A375 (cell line): ENCODE measurements at places on chromosomes 2 and 18. TPM values are rescaled to one million over a fixed set of nuclear protein-coding genes. Genes with fewer than 3 reads are reported as not detected.

LCT gene
- total RNA-seq = 0.04 and 0.08 TPM in 2 replicates

C2orf80 gene
- not detected in 2 replicates for total RNA-seq

XIRP2 gene
- 0.08 TPM in 1 of 2 replicates, not detected in the other for total RNA-seq

STK17B gene
- 8.1 and 8.5 TPM in 2 replicates for total RNA-seq

CD28 gene
- 0.19 and 0.80 TPM in 2 replicates for total RNA-seq

GAREM1 gene
- 2.2 and 2.5 TPM in 2 replicates for total RNA-seq

MAP3K19 gene
- not detected in 2 replicates for total RNA-seq

C2orf15 gene
- total RNA-seq = 0.13 and 0.41 TPM in 2 replicates

LRRTM1 gene
- total RNA-seq = not detected in 2 replicates

CENPA gene
- 21.2 and 27.1 TPM in 2 replicates for total RNA-seq

ZDBF2 gene
- 10.5 and 11.1 TPM in 2 replicates for total RNA-seq

PHLPP1 gene
- 8.8 and 9.0 TPM in 2 replicates for total RNA-seq

MAB21L4 gene
- not detected in 2 replicates for total RNA-seq

FOXI3 gene
- total RNA-seq = 0.08 TPM in 1 of 2 replicates, not detected in the other

CAVIN2 gene
- 0.27 TPM in 1 of 2 replicates, not detected in the other for total RNA-seq

AQP12A gene
- total RNA-seq = not detected in 2 replicates

ACMSD gene
- not detected in 2 replicates for total RNA-seq

CD8B2 gene
- not detected in 2 replicates for total RNA-seq

SP140 gene
- total RNA-seq = 0.32 TPM in 1 of 2 replicates, not detected in the other

FBXO48 gene
- 0.23 and 0.34 TPM in 2 replicates for total RNA-seq

GLI2 gene
- 4.7 and 12.9 TPM in 2 replicates for total RNA-seq

SLC9A2 gene
- 0.03 TPM in 1 of 2 replicates, not detected in the other for total RNA-seq

EVA1A gene
- 35.2 and 37.8 TPM in 2 replicates for total RNA-seq

LIMS4 gene
- 0.19 and 0.90 TPM in 2 replicates for total RNA-seq

GPR148 gene
- total RNA-seq = not detected in 2 replicates

REG3A gene
- not detected in 2 replicates for total RNA-seq

ITGA4 gene
- 30.0 and 31.6 TPM in 2 replicates for total RNA-seq

SERPINB12 gene
- total RNA-seq = not detected in 2 replicates

CYP26B1 gene
- total RNA-seq = 1.6 and 2.3 TPM in 2 replicates

IL1F10 gene
- total RNA-seq = not detected in 2 replicates

TBC1D8 gene
- total RNA-seq = 31.8 and 34.0 TPM in 2 replicates

SH3YL1 gene
- 7.3 and 10.7 TPM in 2 replicates for total RNA-seq

FZD7 gene
- total RNA-seq = 13.5 and 14.6 TPM in 2 replicates

ASB18 gene
- total RNA-seq = not detected in 2 replicates

TMEM18 gene
- total RNA-seq = 43.2 and 44.5 TPM in 2 replicates

TTR gene
- not detected in 2 replicates for total RNA-seq

C1QL2 gene
- total RNA-seq = not detected in 2 replicates

HOXD10 gene
- total RNA-seq = 0.80 and 1.9 TPM in 2 replicates

ASXL3 gene
- not detected in 2 replicates for total RNA-seq

MEIS1 gene
- total RNA-seq = 19.6 and 28.7 TPM in 2 replicates

FAM110C gene
- total RNA-seq = 0.30 and 0.93 TPM in 2 replicates

WDR12 gene
- total RNA-seq = 46.8 and 75.9 TPM in 2 replicates

CFAP210 gene
- not detected in 2 replicates for total RNA-seq

SLC38A11 gene
- not detected in 2 replicates for total RNA-seq

ZSWIM2 gene
- total RNA-seq = not detected in 2 replicates

CRYBA2 gene
- 4.2 TPM in 1 of 2 replicates, not detected in the other for total RNA-seq

PLB1 gene
- total RNA-seq = 0.23 and 0.58 TPM in 2 replicates

STK39 gene
- total RNA-seq = 3.8 and 5.2 TPM in 2 replicates

PLCL1 gene
- 0.08 and 0.16 TPM in 2 replicates for total RNA-seq

CHRND gene
- not detected in 2 replicates for total RNA-seq

MDH1B gene
- 0.26 and 0.93 TPM in 2 replicates for total RNA-seq

SPR gene
- total RNA-seq = 36.2 and 36.9 TPM in 2 replicates

CABLES1 gene
- total RNA-seq = 6.8 and 13.3 TPM in 2 replicates
